ENCODE measurements at places on chromosomes 1 and 21. TPM values are rescaled to one million over a fixed set of nuclear protein-coding genes. Genes with fewer than 3 reads are reported as not detected.

DNA sequence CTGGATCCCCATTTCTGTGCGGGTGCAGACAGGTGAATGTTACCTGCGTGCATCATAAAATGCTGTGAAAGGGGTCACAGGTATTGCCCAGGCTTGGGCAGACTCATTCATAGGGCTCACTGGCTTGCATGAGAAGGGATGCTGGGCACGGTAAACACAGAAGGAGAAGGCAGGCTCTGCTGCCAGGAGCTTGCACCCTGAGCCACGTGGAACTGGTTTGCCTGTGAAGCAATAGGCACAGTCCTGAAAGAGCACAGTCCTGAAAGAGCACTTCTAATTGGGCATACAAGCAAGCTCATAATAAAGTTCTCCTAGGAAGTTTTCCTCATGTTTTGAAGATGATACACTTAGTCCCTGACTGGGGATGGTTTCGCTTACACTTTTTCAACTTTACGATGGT is 40.9 kb downstream of the GALNT2 start:
- no peaks in the 10 kb centered on the region for H3K27me3 ChIP-seq
- peak overlapping the region; percentile 97 for H3K27ac ChIP-seq
- no peaks in the 10 kb centered on the region for H3K36me3 ChIP-seq
- H3K4me3 ChIP-seq: peak overlapping the region; percentile 21

- no peak overlapping the region for H3K4me3 ChIP-seq
- no peaks in the 10 kb centered on the region for H3K4me1 ChIP-seq
- H3K27ac ChIP-seq: peak overlapping the region; percentile 43
- H3K27me3 ChIP-seq: no peaks in the 10 kb centered on the region
- DNase-seq: no peak
Observed at GRCh38 chr1:119947468-119947867, 51.2 kb upstream of the ADAM30 start.

Gene FOXD2
- total RNA-seq: 0.33 TPM

DNA sequence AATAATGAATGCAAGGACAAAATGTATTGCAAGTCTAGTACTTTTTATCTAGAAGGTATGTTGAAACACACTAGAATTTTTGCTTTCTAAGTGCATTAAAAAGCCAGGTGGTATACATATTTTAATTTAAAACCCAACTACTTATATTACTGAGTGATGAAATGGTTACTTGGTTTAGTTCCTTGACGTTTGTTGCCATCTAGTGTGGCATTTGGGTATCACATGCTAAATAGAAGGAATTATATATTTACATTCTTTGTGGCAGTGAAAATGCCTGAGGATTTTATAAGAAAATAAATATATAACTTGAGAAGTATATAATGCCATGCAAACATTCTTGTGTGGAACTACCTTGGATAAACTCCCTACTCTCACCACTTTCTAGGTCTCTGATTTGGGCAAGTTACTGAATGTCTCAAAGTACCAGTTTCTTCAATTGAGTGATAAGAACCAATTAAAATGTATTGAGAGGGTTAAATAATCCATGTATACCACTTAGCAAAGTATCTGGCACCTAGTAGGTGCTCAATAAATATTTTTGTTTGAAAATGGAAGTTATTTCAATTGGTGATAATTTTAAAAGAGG is 69.6 kb downstream of the SDCCAG8 start:
- no peaks in the 10 kb centered on the region for H3K36me3 ChIP-seq

- no peaks in the 10 kb centered on the region for H3K36me3 ChIP-seq
- H3K27ac ChIP-seq: no peak overlapping the region
- H3K4me3 ChIP-seq: no peak overlapping the region
- peaks cover 9% of the 10 kb centered on the region for H3K27me3 ChIP-seq
Observed at GRCh38 chr1:21494196-21494595, 15.0 kb upstream of the ALPL start.

Gene ITGB2
- 448 TPM for total RNA-seq

DNA sequence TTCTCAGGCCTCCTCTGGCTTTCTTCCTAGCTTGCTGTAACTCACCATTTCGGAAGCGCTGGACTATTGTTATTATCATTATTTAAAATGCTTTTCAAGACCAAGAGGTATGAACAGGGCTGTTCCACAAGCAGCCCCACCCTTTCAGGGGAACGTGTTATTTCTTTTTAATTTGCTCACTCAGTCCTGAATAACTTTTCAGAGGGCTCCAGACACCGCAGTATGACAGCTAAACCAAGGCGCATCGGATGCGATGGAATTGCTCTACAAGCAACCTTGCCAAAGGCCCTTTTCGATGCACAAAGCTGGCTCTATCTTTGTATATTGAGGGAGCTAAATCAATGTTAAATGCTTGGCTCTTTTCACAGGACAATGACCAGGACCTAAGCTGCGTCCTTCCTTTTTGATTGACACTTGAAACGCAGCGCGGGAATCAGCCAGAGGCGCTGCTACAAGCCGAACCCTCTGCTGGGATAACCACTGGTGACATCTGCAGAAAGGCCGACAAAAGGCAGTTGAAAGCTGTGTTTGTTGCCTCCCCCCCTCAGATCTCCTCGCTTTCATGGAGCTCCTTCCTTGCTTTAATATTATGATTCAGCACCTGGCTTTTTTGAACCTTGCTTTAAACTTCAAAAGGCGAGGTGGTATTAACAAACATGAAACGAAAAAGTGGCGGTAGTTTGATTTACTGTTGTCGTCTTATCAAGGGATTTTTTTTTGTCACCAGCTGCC is 204.7 kb upstream of the PROX1 start:
- no peak for DNase-seq
- no peak overlapping the region for H3K4me3 ChIP-seq
- peaks cover 4% of the 10 kb centered on the region for H3K27me3 ChIP-seq
- no peak overlapping the region for H3K27ac ChIP-seq
- no peaks in the 10 kb centered on the region for H3K4me1 ChIP-seq
- no peaks in the 10 kb centered on the region for H3K36me3 ChIP-seq

Gene RNASEL
- total RNA-seq: 3.0 TPM

Gene AK5
- 1.2 TPM for total RNA-seq

DNA sequence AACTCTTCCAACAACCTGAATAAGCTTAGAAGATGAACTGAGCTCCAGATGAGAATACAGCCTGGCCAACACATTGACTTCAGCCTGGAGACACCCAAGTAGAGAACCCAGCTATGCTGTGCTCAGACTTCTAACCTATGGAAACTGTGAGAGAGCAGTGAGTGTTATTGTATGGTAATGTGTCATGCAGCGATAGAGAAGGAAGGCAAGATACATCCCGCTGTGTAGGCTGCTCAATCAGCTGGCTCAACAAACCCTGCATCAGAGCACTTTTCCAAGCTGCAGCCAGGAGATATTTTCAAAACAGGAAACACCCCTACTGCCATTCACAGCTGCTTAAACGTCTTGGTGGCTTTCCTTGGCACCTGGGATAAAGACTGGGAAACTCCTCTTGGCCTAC is 321.3 kb downstream of the SIPA1L2 start:
- H3K4me3 ChIP-seq: no peak overlapping the region
- no peak overlapping the region for H3K27ac ChIP-seq
- H3K4me1 ChIP-seq: no peaks in the 10 kb centered on the region
- no peak for DNase-seq
- peaks cover 8% of the 10 kb centered on the region for H3K36me3 ChIP-seq
- peaks cover 48% of the 10 kb centered on the region for H3K27me3 ChIP-seq

DNA sequence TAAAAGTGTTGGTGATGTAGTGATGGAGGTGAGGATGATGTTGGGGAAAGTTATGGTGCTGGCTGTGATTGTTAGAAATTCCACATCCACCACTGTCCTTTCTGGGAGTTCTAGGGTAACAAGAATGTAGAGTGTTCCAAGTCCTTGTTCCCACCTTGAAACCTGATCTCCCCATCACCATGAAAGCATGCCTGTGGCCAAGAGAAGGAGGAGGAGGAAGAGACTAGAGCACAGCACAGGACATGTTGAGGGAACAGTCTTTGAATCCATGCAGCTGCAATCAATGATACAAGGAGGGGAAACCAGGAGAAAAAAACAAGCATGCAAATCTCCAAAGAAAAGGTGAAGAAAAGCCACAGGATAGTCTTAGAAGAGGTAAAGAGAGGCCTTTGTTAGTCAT is 45.9 kb upstream of the ARTN start:
- no peak overlapping the region for H3K27ac ChIP-seq
- no peaks in the 10 kb centered on the region for H3K4me1 ChIP-seq
- H3K4me3 ChIP-seq: no peak overlapping the region
- no peak for DNase-seq

Gene CD1E
- total RNA-seq: not detected

DNA sequence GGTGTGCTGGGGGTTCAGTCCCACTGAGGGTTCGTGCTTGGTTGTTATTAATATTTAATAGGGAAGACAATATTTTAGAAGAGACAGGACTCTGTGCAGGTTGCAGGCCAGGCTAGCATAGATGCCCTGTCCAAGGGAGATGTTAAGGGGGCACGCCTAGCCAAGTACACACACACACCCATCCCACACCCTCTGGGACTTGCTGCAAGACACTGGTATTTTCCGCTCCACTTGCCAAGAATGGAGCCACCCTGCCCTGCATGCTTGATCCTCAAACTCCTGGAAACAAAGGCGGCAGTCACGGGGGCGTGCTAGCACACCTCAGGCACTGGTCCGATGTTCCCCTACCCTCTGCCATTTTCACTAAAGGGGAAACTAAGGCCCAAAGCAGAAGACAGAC is 99.1 kb downstream of the MRPL37 start:
- H3K27me3 ChIP-seq: no peaks in the 10 kb centered on the region
- no peak for DNase-seq
- H3K36me3 ChIP-seq: no peaks in the 10 kb centered on the region
- H3K27ac ChIP-seq: peak overlapping the region; percentile 5

Gene NPPB
- total RNA-seq: not detected

Gene ALDH9A1
- 49.2 TPM for total RNA-seq

GRCh38 chr1:66624412-66625060 is 90.6 kb downstream of the SGIP1 start:
- no peaks in the 10 kb centered on the region for H3K4me1 ChIP-seq
- DNase-seq: no peak
- no peak overlapping the region for H3K4me3 ChIP-seq
- H3K27me3 ChIP-seq: peaks cover 9% of the 10 kb centered on the region
- no peak overlapping the region for H3K27ac ChIP-seq

GRCh38 chr1:162087111-162087510 is 17.6 kb downstream of the NOS1AP start:
- no peaks in the 10 kb centered on the region for H3K36me3 ChIP-seq
- no peak overlapping the region for H3K4me3 ChIP-seq
- H3K4me1 ChIP-seq: no peaks in the 10 kb centered on the region

DNA sequence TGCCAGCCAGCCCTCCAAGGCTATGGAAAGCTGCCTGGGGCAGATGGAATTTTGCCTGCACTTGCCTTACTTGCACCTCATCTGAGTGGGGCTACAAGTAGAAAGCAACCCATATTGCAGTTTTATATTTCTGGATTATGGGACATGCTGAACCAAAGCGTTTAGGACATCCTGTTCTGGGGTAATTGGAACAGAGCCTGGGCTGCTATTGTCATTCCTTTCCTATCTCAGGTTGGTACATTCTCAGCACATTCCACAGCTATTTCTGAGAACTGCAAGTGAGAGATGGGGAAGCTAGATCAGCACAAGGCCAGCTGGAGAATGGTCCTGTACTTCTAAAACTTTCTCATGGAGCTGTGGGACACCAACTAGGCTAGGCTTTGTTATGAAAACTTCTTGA is 713.8 kb downstream of the KCNT2 start:
- DNase-seq: no peak
- peaks cover 6% of the 10 kb centered on the region for H3K36me3 ChIP-seq
- no peak overlapping the region for H3K4me3 ChIP-seq
- H3K4me1 ChIP-seq: no peaks in the 10 kb centered on the region

Data from natural killer cell treated with Interleukin-12 subunit alpha and Interleukin-12 subunit beta and Interleukin-15 and Interleukin-18, amount 100 ng/mL, for 72 hours (primary cell).